ENCODE measurements at places on chromosomes 12 and 14.

GRCh38 chr14:73661872-73662271 lies 17.1 kb downstream of the DNAL1 start:
- no peak for DNase-seq

- DNase-seq = no peak
These were observed 100.6 kb downstream of the ETV6 start for GRCh38 chr12:11749943-11750690.

- no peak for DNase-seq
These were observed 46.7 kb upstream of the ATP23 start for GRCh38 chr12:57894399-57895292.

GRCh38 chr14:63614679-63615363 lies 26.9 kb downstream of the WDR89 start:
- no peak for DNase-seq

All from prostate gland (tissue), 2 donors.